ENCODE measurements at places on chromosomes 12 and 14. TPM values are rescaled to one million over a fixed set of nuclear protein-coding genes. Genes with fewer than 3 reads are reported as not detected.
A peak's percentile ranks its signal among the peaks of the same experiment; 100 is the strongest.

GRCh38 chr12:64791036-64791435 lies 31.8 kb upstream of the GNS start:
- no peak for ATAC-seq

DNA sequence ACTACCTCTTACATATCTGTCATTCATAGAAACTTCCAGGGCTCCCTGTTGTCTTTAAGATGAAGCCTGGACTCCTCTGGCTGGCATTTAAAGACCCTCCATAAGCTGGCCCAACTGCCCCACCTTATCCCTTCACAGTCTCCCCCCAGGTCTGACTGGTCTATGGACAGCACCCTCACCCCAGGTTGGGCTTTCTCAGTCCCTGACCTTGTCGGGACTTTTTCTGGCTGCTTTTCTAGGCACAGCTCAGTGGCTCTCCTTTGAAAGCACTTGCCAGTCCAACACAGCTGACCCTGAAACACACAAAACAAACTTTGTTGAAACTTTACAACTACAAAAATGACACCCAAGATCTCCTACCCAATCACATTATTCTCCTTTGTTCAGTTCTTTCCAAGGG lies 13.9 kb upstream of the MYH7 start:
- ATAC-seq, result no peak

DNA sequence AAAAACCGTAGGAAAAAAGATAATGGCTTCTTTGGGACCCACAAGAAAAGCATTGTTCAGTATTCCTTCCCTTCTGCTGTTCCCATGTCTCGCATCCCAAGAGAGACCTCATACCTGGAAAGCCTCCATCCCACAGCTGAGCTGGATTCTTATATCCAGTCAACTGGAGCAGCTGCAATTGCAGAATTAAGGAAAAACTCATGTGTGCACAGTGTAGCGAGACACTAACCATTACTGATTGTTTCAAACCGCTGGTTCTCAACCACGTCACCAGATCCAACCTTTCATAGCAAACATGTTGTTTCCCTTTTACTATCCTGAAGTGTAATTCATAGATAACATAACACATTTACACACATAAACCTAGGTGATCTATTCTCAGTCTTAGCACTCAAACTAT lies 5.5 kb upstream of the RNASE10 start:
- no peak for ATAC-seq

DNA sequence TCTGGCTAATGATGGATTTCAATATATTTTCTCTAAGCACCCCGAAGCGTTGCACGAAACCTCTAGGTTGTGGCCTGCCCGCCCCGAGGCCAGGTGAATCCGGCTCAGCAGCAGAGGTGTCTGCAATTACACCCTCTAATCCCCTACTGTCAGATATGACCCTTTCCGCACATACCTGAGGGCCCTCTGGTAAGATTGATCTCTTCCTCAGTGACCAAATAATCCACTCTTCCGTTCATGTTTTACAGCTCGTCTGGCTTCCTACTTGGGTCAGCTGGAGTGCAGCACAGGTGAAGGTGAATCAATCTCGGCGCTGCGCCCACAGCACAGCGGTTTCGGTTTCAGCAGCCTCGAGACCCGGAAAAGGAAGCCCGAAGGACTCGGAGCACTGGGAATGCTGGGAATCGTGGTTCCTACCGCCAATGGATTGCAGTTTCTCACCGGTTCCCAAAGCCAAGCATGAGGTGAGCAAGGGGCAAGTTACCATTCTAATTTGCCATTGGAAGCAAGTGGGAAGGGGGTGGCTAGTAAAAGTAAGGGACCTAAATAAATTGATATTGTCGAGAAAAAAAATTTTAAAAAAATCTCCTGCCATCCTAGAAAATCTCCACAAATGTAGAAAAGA lies at the start of gene SYNJ2BP:
SYNJ2BP (minus strand) TSS at position 366 of the 625 bp plus-strand sequence; CDS start at position 239, 127 bp downstream.
- peak; percentile 81 for ATAC-seq

DNA sequence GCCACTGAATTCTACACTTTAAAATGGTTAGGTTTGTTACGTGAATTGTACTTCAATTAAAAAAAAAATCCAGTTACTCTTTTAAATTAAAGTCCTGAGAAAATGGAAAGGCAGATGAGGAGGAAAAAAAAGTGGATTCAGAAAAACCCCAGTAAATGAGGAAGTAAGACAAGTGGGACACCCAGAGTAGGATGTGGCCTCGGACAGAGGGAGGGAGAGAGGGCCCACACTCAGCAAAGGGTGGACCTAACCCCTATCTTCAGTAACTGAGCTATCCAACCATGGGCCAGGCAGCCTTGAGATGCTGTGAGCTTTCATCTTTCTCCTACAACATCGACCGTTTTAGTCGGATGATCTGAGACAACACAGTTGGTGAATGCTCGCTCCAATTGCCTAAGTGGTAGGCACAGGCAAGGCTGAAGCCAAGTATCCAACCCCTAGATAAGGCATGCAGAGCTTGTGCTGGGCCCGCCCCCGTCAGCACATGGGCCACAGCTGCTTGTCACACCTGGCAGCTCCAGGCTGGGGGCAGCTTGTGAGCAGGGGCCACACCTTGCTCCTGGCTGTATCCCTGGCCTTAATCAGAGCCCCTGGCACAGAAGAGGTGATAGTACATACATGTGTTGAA lies 142.1 kb downstream of the TTC7B start:
- ATAC-seq, result no peak

DNA sequence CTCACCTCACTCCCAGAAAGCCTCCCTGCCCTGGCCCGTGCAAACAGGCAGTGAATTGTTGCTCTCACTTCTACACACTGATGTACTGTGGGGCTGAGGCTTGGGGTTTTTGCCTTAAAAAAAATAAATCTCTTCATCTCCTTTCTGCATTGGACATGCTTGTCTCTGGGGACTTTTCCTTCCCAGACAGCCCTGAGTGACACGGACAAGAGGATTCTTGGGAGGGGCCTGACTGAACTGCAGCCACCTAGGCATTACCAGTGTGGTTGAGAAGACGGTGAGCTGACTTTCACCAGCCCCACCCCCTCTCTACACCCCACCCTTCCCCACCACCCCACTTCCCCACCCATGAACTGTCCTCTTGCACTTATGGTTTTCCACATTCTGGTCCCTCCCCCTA lies 51.6 kb upstream of the PARP11 start:
- no peak for ATAC-seq

Gene C12orf42
- not detected for total RNA-seq

DNA sequence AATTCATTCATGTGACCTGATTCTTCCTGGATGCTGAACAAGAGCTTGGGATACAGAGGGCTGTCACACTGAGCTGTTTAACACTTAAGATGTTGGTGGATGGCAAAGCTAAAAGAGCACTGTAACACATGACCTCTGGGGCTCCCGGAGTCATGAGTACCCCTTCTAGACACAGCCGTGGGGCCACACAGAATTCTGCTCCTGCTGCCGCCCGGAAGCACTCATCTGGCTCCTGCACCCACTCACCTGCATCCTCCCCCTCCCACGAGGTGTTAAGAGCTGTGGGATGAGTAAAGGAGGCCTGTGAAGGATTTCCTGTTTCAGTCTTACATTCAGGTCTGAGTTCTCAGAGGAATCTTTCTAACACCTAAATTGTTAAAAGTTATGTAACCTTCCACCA lies 78.0 kb upstream of the SSTR1 start:
- peak; percentile 82 for ATAC-seq

GRCh38 chr12:55682087-55682796 lies 25.5 kb downstream of the ITGA7 start:
- no peak for ATAC-seq

GRCh38 chr14:24634158-24634557 lies at the start of gene GZMB:
GZMB (minus strand) TSS chr14:24634190; CDS start chr14:24634160, 30 bp downstream.
- peak; percentile 89 for ATAC-seq

DNA sequence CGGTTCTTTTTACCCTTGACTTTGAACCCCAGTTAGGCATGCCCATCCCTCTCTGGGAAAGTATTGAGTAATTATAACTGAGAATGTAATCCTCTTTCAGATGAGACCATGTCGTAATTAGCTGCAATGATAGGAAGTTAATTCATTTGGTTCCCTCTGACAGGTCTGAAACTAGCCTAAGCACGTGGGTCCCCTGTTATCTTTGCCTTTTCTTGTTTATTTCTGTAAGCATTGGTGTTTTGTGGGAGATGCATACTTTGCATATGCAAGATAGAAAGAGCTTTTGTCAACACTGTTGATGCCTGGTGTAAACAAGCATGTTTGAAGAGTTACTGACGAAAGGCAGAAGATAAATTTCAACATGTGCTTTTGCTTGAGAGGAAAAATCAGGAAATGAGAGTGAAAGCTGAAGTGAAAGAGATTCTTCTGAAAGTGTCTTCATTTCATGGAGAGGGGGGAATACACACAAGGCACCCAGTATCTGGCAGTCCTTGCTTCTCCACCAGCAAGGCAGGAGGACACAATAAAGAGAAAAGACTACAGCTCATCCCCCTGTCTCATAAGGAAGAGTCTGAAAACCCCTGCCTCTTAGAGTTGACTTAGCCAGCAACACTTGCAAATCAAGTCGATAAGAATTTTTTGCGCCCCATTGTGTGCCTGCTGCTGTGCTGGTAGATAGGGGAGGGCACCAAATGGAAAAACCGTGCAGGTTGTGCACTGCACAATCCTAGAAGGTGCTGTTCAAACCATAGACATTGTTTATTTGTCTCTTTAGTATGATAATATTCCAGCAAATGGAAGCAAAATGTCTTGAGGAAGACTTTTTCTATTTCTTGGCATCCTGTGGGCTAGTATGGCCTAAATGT lies 77.8 kb downstream of the SLC24A4 start:
- ATAC-seq, result no peak

- ATAC-seq, result no peak
Observed at GRCh38 chr14:95098984-95099599, 58.2 kb downstream of the DICER1 start.

GRCh38 chr12:4286228-4286627 lies 12.7 kb downstream of the CCND2 start:
- ATAC-seq, result no peak

DNA sequence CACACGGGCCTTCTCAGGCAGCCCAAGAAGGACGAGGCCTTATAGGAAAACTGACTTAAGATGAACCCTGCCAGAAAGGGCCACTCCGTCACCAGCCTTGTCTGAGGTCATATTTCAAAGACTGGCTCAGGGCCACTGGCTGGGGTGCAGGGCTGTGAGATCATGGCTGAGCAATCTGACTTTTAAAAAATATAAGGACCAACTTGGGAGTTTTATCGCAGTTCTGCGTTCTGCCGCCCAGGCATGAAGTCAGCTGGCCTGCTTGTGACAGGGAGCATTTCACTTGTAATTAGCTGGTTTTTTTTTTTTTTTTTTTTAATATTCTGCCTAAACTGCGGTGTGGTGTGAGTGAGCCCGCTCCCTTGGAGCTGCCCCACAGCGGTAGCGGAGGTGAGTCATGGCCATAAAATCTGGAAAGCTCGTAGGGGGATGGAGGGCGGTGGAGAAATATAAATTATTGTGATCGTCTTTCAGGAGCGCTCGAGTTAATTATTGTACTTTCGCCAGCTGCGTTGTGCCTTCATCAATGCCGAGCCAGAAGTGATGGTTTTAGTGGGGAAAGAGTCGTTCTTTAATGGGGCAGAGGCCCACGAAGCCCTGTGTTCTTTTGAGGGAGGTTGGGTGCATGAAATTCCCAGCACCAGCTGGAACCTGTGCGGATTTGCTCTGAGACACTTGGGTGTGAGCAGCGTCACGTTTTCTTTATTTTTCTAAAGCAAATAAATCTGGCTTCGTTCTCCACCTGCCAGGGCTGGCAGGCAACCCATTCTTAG lies 231.9 kb downstream of the C12orf75 start:
- no peak for ATAC-seq

Gene BCL11B
- total RNA-seq, result 52.9 TPM

Gene CLEC7A
- total RNA-seq, result not detected

Gene FGF23
- total RNA-seq, result not detected

Gene DICER1
- total RNA-seq, result 48.1 TPM

Gene KLRG1
- total RNA-seq, result 4.8 TPM

GRCh38 chr14:38870296-38870836 lies 232.7 kb downstream of the SEC23A start:
- no peak for ATAC-seq

DNA sequence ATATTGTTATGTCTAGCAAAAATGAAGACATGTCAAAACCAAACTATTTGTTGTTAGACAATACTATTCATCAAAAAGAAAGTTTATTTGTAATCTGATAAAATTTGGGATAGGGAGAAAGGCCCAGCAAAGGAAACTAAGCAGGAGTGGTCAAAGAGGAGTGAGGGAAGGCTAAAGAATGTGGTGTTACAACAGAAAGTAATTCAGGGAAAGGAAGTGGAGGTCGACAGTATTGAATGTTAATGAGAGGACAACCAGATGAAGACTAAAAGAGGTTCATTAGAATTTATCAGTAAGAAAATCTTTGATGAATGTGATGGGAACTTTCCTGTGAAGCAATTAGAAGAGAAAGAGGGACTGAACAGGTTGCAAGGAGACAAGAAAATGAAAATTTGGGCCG lies 33.9 kb downstream of the PLCZ1 start:
- ATAC-seq, result no peak

DNA sequence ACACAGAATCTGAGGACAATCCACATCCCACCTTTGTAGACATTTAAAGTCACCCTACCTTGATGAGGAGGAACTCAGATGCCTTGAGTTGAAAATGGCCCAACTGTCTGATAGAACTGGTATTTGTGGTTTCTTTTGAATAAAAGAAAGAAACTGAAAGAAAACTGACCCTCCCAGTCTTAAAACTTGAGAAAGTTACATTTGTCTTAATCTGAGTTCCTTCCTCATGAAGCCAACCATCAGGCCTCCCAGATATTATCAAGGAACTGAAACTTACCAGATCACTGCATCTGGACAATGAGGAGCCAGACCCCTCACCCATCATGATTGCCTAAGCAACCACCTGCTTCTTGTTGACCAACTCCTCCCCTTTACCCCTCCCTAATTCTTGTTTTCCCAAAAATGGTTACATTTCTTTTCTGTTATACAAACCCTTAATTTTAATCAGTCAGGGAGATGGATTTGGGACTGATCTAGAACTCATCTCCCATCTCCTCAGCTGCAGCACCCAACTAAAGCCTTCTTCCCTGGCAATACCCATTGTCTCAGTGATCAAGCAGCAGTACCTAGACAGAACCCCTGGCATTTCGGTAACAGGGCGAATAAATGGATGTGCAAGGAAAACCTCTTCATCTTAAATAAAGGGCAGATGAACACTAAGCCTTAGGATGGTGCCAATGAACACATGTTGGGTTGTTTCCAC lies 72.0 kb upstream of the RESF1 start:
- ATAC-seq, result no peak

- no peak for ATAC-seq
Observed at GRCh38 chr12:2826721-2827515, 7.9 kb downstream of the NRIP2 start.

All from activated T-helper 17 cell treated with anti-CD3 and anti-CD28 coated beads, Interleukin-2, amount 50 U/mL, for 72 hours (primary cell).